ENCODE measurements at places on chromosomes 13 and 19.

GRCh38 chr19:49339301-49340068 is 4.3 kb downstream of the CD37 start:
- DNase-seq = peak; percentile 95

DNA sequence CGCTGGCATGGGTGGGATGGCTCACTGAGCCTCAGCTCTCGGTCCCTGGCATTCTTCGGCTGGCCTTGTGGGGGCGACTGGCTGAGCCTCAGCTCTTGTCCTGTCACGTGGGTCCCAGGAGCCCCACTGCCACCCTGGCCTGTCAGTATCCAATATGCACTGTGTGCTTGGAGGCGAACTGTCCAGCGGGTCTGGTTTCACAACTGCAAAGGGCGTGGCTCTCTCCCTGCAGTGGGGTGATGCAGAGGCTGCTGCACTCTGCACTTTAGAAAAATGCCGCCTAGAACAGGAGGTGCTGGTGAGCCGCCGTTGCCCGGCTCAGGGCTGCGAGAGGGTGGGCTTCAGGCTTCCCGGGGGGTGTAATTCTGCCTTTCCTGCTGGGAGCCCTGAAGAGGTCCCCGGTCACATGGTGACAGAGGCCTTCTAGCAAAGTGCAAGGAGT is 17.0 kb upstream of the TMEM255B start:
- DNase-seq = no peak

GRCh38 chr19:49422407-49423070 is 702 bp downstream of the PTH2 start:
- no peak for DNase-seq

- DNase-seq = no peak
Measured at GRCh38 chr13:33193428-33193974, 92.1 kb downstream of the STARD13 start.
